ENCODE measurements at places on chromosomes 6 and 20.

DNA sequence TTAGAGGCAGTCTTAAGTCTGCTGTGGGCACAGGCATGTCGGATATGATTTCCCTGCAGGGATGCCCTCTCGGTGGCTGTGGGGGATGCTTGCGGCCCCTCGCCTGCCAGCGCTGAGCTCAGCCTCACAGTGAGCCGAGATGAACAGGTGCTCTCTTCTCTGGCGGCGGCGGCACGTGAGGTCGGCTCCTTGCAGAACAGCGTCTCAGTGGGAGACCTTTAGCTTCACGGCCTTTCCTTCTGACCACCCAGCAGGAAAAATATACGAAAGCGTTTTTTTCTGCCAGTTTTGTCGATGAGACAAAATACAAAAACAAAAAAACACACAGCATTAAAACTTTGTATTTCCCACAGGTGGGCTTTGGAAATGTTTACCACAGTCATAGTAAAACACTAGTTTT, 23.6 kb downstream of the FOXA2 start:
- no peak for DNase-seq

- no peak for DNase-seq
Observed at GRCh38 chr6:39102821-39103136, 12.2 kb downstream of the SAYSD1 start.

DNA sequence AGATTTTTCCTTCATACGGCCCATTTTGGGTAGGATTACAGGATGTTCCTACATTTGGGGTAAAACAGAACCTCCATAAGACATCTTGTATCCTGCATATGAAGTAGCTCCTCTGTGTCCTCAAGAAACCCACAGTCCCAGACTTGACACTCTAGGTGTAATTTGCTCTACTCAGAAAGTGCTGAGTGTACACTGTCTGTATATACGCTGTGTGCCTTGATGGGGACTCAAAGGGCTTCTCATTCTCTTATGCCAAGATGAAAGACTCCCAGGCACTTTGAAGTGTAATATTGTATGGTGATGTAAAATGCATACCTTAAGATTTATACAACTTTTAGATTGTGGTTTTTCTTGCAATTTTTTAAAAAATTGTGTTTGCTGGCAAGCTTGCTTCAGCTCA, 5.2 kb downstream of the TFAP2D start:
- no peak for DNase-seq

DNA sequence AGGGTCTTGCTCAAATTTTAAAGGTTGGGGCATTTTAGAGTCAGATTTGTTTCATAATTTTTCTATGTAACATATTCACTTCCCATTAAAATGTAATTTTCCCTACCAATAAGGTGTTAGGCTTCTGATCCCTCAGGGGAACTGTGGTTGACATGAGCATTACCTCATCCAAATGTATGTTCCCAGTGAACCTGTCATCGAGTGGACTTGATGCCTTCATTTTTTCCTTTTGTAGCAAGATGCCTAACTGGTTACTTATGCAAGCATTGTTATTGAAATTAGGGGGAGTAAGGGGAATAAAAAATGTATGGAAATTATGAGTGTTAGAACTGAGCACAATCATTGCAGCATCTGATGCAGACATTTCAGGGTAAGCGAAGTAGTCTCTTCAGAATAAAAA, 360.5 kb downstream of the BCKDHB start:
- DNase-seq: no peak

- DNase-seq: peak; percentile 48
Observed at GRCh38 chr6:113995634-113996033, 24.7 kb upstream of the HDAC2 start.

DNA sequence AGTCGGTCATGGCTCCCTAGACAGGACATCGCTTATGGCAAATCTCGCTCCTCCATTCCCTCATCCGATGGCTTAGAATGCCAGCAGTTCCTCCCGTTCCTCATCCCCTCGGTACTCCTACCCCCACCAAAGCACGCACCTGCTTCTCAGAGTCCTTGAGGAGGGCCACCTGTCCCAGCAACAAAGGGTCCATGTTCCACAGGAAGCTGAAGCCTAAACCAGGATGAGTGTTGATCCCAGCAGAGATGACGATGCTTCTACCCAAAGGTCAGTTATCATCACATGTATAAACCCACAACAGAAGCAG, 111.2 kb downstream of the THBS2 start:
- DNase-seq: no peak

DNA sequence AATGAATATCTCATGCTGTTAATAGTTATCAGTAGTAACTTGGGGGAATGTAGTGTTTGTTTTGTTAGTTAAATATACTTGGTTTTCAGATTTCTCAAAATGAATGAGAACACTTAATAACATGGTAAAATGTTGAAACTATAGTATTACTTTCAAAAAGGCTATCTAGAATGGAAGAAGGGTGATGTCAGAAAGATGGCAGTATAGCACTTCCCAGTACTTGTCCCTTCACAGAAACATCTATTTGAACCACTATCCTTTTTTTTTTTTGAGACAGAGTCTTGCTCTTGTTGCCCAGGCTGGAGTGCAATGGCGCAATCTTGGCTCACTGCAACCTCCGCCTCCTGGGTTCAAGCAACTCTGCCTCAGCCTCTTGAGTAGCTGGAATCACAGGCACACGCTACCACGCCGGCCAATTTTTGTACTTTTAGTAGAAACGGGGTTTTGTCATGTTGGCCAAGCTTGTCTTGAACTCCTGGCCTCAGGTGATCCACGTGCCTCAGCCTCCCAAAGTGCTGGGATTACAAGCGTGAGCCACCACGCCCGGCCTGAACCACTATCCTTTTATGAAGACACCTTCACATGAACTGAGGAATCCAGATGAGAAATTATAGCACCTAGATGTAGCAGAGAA, 4.7 kb upstream of the ECHDC1 start:
- no peak for DNase-seq

DNA sequence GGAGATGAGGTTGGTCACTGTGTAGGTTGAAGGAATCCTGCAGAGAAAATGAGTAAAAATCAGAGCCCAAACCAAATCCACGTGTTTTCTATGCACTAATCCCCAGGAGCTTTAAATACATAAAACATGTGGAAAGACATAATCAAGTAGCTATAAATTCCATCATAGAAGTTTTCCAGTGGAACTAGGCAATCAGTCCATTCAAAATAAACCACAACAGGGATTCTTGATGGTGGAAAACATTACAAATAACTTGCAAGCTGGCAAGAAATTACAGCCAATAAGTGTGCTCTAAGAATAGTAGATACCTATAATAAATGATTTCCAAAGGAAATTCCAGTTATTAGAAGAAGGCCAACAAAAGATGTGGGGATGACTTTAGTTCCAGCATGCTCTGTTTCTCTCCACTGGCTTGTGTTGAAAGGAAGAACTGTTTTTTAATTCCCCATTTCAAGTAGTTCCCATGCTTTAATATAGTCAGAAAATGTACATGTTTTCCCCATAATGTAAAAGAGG, 49.8 kb upstream of the ADGRG6 start:
- no peak for DNase-seq

DNA sequence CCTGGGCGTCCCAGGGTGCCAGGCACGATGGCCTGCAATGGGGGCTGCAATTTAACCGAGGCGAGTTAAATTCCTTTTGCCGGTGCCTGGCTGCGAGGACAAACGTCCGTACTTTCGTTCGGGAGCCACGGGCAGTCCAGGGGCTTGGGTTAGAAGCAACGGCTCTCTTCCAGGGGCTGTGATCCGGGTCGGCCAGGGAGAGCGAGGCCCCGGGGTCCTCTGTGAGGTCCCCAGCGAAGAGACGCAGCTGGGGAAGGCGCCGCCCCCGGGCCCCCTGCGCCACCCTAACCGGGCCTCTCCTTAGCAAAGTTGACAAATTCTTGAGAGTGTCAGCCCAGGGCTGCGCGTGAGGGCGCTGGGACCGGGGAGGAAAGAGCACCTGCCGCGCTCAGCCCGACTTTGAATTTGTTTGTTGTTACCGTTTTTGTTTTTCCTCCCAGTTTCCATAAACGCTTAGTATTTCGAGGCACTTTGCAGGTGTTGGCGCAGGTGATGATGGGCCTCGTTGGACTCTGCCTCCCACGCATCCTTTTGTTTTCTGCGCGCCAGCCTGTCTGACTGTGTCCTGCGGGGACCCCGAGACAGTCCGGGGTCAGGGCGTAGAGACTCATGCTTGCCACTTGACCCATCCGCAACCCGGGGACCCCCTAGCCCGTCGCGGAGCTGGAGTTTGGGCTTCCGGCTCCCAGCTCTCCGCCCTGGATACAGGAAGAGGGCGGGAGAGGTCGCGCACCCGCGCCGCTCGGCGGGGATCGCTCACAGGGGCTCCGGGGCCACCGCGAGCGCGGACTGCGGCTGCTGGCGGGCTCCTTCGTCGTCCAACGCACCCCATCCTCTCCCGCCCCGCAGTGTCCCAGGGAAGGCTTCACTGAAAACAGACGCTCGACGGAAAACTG, 5.8 kb downstream of the OLIG3 start:
- no peak for DNase-seq

DNA sequence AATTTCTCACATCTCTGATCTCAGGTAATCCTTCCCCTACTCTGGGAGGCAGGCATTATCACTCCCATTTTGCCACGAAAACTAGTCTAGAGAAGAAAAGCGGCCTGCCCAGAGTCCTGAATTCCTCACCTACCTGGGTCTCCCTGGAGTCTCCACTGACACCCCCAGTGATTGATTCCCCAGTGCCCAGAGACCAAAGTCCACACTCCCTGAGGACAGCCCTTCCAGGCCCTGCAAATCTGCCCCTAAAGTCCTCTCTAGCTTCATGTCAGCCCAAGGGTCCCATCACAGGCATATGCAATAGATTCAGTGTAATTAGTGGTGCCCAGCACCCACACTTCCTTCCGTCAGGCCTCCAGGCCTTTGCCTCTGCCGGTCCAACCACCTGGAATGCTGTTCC, 47.2 kb downstream of the MAFB start:
- no peak for DNase-seq

DNA sequence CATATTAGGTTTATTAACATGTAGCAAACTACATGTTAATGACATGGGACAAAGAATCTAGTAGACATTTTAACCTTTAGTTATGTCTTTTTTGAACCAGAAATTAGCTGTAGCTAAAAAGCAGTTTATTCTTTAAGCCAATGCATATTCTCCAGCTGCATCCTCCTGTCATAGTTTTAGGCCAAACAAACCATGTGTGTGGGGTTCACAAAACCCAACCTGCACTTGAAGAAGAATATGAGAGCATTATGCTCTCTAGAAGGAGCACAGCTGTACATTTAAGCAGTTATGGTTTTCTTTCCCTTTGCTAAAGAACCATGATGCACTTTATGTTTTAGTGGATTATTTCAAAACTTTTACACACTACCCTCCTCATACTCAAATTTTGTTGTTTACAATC, 46.2 kb downstream of the AKIRIN2 start:
- no peak for DNase-seq

GRCh38 chr20:24957326-24958016, 8.4 kb downstream of the CST7 start:
- DNase-seq: no peak

- peak; percentile 74 for DNase-seq
Observed at GRCh38 chr20:43900496-43900895, 14.2 kb upstream of the TOX2 start.

GRCh38 chr20:2297357-2297728, 1.5 kb downstream of the TGM3 start:
- DNase-seq: no peak

DNA sequence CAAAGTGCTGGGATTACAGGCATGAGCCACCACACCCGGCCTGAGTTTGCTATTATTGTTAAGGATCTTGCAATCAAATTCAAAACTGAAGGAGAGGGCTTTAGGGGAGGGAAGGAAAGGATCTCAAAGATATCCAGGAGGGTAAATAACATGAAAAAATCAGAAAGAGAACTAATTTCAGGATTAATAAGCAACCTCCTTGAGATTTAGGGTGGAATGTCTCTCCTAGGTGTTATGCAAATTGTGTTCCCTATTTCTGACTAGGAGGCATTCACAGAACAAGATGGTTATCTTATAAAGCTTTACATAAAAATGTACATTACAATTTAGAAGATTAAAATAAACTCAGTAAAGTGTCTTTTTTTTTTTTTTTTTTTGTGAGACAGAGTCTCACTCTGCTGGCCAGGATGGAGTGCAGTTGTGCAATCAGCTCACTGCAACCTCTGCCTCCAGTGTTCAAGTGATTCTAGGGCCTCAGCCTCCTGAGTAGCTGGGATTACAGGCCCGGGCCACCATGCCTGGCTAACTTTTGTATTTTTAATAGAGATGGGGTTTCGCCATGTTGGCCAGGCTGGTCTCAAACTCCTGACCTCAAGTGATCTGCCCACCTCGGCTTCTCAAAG, 92.0 kb upstream of the BEND3 start:
- DNase-seq: no peak

- DNase-seq: no peak
Observed at GRCh38 chr6:26311385-26312095, 53.5 kb upstream of the BTN3A2 start.

DNA sequence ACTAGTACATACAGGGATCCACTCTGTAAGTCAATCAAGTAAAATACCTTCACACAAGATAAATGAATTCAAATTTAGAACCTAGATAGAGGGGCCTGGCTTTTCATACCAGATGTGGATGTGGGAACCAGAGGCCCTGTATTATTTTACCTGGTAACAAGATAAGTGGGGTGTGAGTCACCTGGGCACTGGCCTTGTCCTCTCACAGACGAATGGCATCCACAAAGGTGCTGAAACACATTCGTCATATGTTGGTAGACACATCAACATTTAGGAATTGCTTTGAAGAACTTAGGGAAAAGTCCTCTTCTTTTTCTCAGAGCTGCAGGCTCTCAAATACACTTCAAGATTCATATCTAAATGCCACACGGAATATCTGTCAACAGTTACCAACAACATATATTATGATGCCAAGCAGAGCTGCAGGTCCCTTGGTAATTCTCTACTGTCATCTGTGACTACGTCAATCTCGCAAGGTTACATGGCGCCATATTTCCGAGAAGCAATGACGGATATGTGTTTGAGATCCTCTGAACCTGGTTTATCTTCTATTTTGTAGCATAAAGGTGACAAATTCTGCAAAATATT, 618.6 kb downstream of the EPM2A start:
- DNase-seq: no peak

DNA sequence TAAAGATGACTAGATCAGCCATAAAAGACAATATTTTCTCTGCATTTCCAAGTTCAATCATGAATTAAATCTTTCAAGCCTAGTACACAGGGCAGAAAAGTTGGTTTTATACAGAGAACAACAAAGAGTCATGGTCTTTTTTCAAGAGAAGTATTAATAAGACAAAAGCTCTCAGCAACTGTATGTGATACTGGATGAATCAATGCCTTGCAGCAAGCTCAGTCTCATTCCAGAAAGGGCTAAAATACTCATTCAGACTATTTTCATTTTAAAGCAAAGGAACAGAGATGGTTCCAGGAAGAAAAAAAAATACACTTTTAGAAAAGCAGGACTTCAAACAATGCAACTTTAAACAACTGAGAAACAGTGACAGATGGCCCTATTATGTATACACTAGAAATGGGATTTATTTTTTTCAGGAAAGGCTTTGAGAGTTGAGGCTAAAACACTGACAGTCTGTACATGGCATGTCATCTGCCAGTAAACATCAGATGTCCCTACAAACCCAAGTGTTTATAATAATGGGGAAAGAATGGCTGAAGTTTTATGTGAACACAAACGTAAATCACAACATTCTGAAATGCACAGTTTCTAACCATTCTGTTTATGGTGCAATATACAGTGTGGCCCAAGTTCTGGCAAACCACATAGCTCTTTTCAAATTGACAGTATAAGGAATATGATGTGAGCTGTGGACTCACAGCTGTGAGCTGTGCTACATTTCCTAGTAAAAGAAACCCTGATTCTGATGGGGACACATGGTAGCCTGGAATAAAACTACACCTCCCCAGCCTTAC, 114.3 kb upstream of the DST start:
- no peak for DNase-seq

Data from Right ventricle myocardium superior (tissue), 1 donor.